ENCODE measurements at places on chromosomes 5 and 9.

DNA sequence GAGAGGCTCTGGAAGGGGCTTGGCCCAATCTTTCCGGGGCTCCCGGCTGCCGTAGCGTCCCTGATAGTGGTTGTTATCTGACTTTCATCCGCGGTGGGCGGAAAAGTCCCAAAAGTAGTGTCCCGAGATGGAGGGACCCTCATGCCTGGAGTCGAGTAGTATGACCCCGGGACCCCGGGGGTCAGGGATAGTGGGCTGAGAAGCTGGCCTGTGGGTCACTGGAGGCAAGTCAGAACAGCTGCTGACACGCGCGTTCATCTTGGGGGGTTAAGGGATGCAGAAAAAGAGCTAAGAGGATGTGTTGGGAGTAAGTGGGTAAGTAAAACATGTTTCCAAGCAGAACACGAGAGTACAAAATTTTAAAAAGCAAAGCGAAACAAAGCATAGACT is 123.4 kb downstream of the TMEM161B start:
- H3K4me3 ChIP-seq: peak overlapping the region; percentile 33
- no peak overlapping the region for H3K27ac ChIP-seq
- DNase-seq: peak; percentile 17
- H3K27me3 ChIP-seq: peaks cover 7% of the 10 kb centered on the region
- no peaks in the 10 kb centered on the region for H3K36me3 ChIP-seq

DNA sequence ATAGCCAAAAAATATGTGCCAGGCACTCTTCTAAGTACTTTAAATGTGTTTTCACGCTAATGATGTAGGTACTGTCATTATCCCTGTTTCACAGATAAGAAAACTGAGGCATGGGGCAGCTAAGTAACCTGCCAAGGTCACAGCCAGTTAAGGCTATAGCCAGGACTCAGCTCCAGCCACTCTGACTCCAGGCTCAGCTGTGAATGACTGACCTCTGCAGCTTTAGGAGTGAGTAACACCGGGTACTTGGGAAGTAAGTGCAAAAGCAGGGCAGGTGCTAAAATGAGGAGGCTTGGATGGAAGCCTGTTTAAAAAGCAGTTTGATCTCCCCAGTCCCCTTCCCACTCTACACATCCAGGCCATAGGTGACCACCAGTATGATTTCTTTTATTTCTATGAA is 10.6 kb upstream of the SHC3 start:
- H3K4me1 ChIP-seq: no peaks in the 10 kb centered on the region
- DNase-seq: no peak
- H3K27me3 ChIP-seq: peaks cover 13% of the 10 kb centered on the region

GRCh38 chr5:585556-585955 is 26.6 kb upstream of the CEP72 start:
- no peaks in the 10 kb centered on the region for H3K36me3 ChIP-seq
- DNase-seq: no peak
- H3K4me1 ChIP-seq: no peaks in the 10 kb centered on the region
- peaks cover 77% of the 10 kb centered on the region for H3K27me3 ChIP-seq

DNA sequence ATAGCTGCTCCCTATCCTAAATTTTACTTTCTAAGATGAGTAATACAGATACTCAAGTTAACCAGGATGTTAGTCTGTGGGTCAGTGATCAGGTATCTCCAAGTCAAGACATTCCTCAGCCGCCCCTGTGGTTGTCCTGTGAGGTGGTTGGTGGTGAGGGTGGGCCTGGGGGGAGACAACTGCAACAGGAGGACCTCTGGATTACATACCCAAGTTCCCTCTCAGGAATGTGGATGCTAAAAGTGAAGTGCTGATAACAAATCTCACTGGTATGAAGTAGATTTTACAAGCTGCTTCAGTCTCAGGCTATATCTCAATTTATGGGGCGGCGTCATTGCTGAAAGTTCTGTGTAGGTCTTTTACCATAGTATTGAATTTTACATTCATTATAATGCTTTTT is 38.3 kb downstream of the SLC1A3 start:
- peaks cover 21% of the 10 kb centered on the region for H3K4me1 ChIP-seq
- H3K4me3 ChIP-seq: no peak overlapping the region
- DNase-seq: no peak
- peaks cover 4% of the 10 kb centered on the region for H3K27me3 ChIP-seq

DNA sequence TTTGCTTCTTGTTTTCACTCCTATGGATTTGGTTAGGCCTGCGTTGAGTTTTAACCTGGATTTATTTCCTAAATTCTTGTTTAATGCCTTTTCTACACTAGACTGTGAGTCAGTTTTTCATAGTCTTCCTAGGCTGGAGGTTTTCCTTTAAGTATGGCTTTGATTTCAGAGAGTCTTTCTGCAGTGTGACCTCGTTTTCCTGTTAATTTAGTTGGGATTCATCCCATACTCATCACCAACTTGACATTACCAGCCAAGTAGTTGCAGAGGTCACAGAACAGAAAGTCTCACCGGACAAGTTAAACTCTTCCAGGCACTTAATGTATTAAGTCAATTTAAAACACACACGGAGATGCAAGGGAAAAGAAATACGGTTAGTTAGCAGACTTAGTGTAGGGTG is 29.7 kb upstream of the AUH start:
- no peak for DNase-seq
- H3K36me3 ChIP-seq: no peaks in the 10 kb centered on the region
- H3K27ac ChIP-seq: no peak overlapping the region
- H3K27me3 ChIP-seq: peaks cover 2% of the 10 kb centered on the region
- H3K4me1 ChIP-seq: no peaks in the 10 kb centered on the region

- peak; percentile 14 for DNase-seq
- no peak overlapping the region for H3K4me3 ChIP-seq
- H3K36me3 ChIP-seq: peaks cover 78% of the 10 kb centered on the region
- H3K4me1 ChIP-seq: peaks cover 8% of the 10 kb centered on the region
These were observed 14.3 kb downstream of the MCCC2 start for GRCh38 chr5:71601222-71602026.

- DNase-seq: no peak
- no peak overlapping the region for H3K4me3 ChIP-seq
- no peaks in the 10 kb centered on the region for H3K36me3 ChIP-seq
- peaks cover 11% of the 10 kb centered on the region for H3K4me1 ChIP-seq
These were observed 11.9 kb downstream of the LCN1 start for GRCh38 chr9:135533113-135533512.
